Choroid plexus epithelial cell (primary cell): ENCODE measurements at places on chromosomes 2 and 18.

GRCh38 chr2:173185437-173185836 lies 109.8 kb downstream of the MAP3K20 start:
- DNase-seq, result no peak

GRCh38 chr2:213022987-213023386 lies 128.4 kb downstream of the IKZF2 start:
- DNase-seq, result peak; percentile 25

GRCh38 chr18:45332871-45333270 lies 282.4 kb upstream of the SLC14A2 start:
- DNase-seq, result no peak

GRCh38 chr2:50765146-50765545 lies 266.8 kb downstream of the NRXN1 start:
- DNase-seq, result no peak

GRCh38 chr2:174172802-174173355 lies 75.5 kb downstream of the OLA1 start:
- no peak for DNase-seq

- DNase-seq, result peak; percentile 35
Measured at GRCh38 chr2:236970656-236971010, 115.1 kb upstream of the COPS8 start.

- no peak for DNase-seq
Measured at GRCh38 chr2:60966507-60967405, 50.8 kb upstream of the PEX13 start.

GRCh38 chr2:113187771-113188170 lies 14.0 kb downstream of the PSD4 start:
- DNase-seq, result no peak

GRCh38 chr18:10231220-10231619 lies 223.2 kb upstream of the APCDD1 start:
- DNase-seq, result no peak

DNA sequence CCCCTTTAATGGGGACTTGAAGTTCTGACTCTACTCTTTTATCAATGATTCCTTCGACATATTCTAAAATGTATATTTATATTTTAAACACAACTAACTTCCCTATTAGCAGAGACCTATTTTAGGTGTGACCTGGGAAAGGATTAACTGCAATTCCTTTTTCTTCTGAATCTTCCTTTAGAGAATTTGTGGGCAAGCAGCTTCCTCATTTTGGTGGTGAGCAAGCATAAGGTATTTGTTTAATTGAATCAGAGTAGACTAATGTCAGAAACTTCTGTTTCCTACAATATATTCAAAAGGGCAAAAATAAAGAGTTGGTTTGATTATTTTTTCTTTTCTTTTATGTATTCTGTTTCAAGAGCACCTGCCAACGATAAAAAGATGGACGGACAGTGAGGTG lies 237.0 kb downstream of the IKZF2 start:
- no peak for DNase-seq

- peak; percentile 85 for DNase-seq
Measured at GRCh38 chr2:164542581-164543021, 78.7 kb downstream of the GRB14 start.
